ENCODE measurements at places on chromosomes 6 and 20.
A peak's percentile ranks its signal among the peaks of the same experiment; 100 is the strongest.

- no peak for DNase-seq
Observed at GRCh38 chr6:163667372-163668060, 253.0 kb downstream of the QKI start.

- peak; percentile 93 for DNase-seq
Observed at GRCh38 chr6:26327450-26328264, 37.3 kb upstream of the BTN3A2 start.

DNA sequence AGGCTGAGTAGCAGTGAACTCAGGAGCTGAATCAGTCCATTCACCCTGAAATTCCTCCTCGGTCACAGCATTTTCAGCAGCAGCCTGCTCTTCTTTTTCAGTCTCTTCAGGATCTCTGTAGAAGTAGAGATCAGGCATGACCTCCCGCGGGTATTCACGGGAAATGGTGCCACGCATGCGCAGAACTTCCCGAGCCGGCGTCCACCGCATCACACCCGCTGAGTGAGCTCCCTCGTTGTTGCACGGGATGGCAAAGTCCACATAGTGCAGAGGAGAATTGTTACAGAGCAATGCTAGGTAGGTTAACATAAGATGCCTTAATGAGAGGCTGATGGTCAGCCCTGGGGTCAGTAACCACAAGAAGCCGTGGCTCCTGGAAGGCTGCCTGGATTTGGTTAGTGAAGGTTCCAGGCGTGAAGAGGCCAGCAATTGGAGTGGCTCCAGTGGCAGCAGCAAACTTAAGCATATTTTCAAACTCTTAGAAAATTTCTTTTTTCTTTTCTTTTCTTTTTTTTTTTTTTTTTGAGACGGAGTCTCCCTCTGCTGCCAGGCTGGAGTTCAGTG, 113.5 kb upstream of the HDAC2 start:
- no peak for DNase-seq

DNA sequence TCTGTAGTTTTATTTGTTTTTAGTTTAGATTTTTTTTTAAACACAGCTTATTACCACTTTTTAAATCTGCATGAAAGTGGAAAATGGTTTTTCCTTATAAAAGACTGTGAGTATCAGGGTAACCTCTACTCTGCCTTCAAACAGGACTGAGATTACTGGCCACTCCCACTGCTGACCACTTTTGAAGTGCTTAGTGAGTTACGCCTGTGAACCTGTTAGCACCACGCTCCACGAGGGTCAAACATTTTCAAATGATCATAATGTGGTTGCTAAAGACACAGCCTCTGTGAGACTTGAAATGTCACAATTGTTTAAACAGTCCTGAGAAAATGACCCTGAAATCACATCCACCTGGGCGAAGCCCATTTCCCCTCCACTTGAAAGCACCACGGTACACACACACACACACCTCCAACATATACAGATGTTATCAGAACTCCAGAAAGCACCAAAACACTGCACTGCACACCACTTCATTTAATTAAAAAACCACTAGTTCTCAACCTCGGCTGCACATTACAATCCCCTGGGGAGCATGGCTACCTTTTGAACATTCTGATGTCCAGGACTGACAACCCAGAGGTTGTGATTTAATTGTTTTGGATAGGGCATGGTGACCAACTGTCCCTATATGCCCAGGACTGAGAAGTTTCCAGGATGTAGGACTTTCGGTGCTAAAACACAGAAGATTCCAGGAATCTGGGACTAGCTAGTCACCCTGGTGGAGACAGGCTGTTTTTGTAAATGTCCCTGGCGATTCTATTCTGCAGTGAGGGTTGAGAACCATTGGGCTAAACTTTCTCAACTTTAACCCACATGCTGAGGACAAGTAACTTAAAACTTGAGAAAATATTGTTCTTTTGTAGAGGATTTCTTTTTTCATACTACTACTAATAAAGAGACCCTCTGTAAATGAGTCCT, 176.4 kb upstream of the MYLIP start:
- no peak for DNase-seq

DNA sequence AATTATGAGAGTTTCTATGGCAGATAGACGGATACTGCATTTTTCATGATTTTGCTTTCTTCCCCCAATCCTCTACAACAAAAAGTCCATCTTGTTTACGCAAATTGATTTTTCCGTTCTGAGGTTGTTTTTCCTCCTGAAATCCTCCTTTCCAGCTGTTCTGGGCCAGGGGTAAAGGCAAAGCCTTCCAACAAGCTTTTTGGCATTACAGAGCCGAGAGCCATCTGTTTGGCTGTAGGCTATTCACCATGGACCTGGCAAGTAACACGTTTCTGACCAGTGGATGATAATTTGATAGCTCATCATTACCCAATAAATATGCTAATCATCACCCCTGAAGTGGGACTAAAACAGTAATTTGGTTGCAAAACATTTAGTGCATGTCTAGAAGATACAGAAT, 226.5 kb downstream of the CBLN4 start:
- DNase-seq, result no peak

DNA sequence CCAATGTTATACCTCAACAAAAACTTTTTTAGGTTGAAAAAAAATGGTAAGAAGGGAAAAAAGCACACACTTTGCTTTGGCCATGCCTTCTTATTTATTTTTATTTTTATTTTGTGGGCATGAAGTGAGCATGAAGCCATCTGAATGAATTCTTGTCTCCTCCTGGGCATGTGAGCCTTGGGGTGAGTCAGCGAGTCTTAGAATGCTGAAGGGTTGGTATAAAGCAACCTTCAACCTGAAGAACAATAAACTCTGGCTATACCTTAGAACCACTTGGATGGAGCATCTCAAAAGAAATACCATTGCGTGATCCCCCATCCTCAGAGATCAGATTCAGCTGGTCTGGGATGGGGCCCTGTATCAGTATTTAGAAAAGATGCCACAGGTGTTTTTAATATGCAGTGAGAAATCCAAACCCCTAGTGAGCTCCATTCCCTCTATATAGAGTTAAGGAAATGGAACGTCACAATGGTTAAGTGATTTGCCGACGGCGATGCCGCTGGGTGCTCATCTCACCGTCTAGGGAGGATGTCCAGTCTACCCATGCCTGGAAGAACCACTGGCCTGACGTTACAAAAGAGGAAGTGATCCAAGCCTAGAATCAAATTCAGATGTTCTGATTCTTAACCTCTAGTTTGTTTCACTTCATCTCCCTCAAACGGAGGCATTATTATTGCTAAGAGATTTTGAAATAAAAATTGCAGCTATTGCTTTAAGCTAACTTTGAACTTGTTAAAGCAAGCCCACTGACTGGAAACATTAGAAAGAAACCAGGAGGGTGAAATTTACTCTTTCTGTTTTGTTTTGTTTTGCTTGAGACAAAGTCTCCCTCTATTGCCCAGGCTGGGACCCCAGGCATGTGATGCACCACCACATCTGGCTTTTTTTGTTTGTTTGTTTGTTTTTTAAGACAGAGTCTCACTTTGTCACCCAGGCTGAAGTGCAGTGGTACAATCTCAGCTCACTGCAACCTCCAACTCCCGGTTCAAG, 67.1 kb downstream of the EDN1 start:
- DNase-seq, result no peak

DNA sequence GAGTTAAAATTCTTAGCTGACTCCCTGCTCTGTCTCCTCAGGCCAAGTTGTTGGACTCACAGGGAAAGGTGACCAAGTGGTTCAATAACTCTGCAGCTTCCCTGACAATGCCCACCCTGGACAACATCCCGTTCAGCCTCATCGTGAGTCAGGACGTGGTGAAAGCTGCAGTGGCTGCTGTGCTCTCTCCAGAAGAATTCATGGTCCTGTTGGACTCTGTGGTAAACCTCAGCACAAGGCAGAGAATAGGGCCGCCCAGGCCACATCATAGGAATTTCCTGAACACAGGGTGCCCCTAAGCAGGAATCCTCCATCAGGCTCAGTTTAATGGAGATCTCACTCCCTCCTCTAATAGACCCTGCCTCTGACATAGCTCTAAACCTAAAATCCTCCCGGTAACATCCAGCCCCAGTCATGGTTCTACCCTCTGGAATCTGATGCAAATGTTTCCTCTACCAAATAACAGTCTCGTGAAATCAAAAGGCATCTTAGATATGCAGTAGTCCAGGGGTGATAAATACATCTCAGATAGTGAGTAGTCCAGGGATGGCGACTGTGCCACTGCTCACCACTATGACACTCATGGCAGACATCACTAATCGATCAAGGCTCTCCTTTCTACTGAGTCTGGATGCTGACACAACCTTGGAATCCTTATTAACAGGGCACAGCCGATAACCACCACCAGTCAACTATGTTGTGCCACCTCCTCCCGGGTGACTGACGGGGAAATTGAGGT, 18.3 kb downstream of the BPIFB1 start:
- DNase-seq, result no peak

- DNase-seq, result no peak
Observed at GRCh38 chr6:28543651-28544610, 18.2 kb downstream of the GPX5 start.
